ENCODE measurements at places on chromosomes 2 and 18.

GRCh38 chr2:161232571-161232970 is 72.3 kb downstream of the TANK start:
- no peak for DNase-seq

- DNase-seq: no peak
Observed at GRCh38 chr2:235295831-235296230, 198.0 kb upstream of the AGAP1 start.

GRCh38 chr18:2197946-2198345 is 373.4 kb downstream of the METTL4 start:
- DNase-seq: no peak

DNA sequence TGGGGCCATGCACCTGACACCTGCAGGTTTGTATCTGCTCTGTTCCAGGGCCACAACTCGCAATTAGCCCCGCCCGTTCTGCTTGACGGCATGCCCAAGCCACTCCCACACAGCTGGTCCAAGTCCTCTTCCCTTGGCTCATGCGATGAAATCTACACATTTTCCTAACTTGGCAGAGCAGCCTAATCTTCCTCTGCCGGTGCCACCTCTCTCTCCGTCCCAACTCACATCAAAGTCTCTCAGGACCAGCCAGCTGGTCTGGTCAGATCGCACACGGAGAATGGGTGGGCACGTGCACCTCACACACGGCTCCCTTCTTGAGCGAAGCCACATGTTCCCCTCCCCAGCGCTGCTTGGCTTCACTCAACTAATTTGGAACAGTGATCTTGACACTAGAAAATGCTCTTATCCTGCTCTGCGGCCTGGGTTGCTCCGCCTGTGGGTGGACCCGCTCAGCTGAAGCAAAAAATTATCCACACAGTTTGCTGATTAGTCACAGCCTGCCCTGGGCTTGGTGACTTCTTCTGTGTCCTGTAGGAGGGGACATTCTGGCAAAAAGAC is 176.7 kb downstream of the NRP2 start:
- DNase-seq: no peak

DNA sequence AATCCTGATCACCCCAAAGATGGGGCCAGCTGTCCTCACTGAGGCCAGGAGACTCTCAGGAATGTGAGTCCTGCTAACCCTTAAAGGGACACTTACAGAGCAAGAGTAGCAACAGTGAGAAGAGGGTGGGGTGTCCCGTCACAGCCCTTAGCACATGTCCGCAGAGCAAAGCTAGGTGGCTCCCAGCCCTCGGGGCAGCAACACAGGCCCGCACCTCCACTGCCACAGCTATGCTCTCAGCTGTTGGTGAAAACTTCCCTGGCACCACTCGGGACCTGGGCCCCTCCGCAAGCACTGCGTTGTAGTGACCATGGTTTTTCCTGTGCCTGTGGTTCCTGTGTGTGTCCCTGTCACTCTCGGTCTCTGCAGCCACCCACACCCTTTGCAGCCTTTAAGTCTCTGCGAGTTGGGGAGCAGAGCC is 76.4 kb upstream of the UXS1 start:
- no peak for DNase-seq

GRCh38 chr2:203905656-203906055 is 30.9 kb upstream of the ICOS start:
- no peak for DNase-seq

GRCh38 chr2:30625701-30626100 is 178.7 kb downstream of the LCLAT1 start:
- no peak for DNase-seq

- no peak for DNase-seq
Observed at GRCh38 chr18:36650906-36651305, 177.9 kb downstream of the TPGS2 start.

DNA sequence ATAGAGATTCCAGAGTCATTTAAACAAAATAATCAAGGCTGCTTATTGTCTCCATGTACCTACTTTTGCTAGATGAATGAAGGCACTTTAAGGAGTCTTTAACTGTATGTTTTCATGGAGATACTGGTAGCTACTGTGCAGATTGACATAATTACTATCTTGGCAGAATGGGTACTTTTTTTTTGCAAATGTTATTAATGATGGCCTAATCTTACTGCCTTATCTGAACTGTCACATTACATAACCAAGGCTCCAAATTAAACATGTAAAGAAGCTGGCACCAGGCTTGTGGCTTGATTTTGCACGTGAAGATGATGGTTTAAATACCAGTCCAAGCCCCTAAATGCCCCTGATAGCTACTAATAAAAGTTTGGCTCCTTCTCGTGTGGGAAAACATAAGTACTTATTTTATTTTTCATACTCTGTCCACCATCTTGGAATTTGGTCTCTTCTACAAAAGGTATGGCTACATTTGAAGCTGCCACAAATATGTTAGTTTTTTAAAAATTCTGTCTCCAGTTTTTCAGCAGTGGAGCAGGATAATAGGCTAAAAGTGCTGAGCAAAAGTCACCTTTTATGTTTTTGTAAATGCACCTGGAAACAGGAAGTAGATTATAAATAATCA is 4.1 kb downstream of the TRIB2 start:
- no peak for DNase-seq

DNA sequence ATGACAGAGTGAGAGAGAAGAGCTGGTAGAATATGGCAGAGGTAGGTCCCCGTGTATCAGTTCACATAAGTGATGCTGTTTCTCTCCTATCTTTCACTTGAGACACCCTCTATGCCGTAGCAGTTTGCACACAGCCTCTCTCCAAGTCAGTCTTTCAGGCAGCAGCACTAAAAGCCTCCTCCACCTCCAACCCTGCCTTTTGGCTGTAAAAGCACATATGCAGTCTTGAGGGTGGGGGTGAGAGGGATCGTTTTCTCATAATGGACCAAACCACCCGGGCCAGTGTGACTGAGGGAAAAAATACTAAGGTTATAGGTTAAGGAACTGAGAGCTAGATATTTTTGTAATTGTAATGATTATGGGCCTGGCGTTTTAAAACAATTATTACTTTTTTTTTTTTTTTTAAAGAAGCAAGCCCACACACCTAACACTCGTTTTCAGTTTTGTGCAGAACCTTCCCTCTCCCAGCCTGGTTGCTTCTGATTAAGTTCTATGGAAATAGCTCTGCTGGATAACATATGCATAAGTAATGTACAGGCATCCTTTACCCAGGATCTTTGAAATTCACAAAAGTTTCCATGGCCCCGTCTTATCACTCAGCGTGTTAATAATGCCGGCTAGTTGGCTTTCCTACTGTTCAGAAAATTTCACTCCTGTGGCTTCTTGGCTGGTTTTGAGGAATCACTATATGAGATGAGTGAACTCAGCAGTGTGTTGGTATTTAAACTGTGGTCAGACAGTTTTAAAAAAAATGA is 112.2 kb upstream of the MEIS1 start:
- peak; percentile 59 for DNase-seq

DNA sequence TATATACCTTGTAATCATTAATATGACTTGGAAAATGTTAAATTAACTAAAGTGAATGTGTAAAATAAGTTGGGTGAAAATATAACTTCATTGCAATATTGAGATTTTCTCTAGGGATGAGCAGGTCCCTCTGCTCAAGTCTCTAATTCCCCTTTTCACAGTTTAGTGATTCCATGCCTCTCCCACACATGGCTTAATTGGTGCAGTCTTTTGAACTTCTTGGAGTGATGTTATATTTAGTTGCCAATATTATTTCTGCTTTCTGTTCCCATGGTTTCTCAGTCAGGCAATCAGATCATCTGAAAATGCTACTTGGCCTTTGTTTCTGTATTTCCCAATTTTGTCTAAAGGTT is 233.7 kb upstream of the SPOPL start:
- no peak for DNase-seq

DNA sequence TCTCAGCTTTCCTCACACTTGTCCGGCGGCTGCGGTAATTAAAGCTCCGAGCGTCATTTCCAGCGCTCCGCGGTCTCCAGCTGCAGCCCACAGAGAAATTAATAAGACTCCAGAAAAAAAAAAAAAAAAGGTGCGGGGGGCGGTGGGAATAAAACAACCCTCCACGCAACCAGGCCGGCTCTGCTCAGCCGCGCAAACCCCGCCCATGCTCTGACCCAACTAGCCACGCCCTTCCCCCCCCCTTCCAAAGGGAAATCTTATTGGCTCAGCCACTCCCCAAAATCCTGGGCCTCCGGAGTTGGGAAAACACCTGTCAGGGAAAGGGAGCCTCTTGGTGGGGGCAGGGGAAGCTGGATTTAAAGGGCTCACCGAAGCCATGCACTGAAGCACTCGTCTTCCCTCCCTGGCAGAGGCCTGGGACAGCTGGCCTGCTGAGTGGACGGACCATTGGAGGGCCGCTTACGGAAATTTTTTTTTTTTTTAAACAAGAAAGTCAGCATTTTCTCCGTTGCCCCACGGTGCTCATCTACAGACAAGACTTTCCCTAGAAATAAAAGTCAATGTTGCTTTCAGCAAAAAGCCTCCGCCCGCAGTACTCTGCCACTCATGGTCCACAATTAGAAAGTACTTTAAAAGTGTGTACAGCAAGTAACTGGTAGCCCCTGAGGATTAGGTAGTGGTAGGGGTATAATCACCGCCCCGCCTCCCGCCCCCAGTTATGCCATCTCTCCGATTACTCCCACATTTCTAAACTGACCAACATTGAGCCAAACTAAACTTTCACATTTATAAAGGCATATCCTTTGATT is 674 bp upstream of the ERBB4 start:
- peak; percentile 42 for DNase-seq

DNA sequence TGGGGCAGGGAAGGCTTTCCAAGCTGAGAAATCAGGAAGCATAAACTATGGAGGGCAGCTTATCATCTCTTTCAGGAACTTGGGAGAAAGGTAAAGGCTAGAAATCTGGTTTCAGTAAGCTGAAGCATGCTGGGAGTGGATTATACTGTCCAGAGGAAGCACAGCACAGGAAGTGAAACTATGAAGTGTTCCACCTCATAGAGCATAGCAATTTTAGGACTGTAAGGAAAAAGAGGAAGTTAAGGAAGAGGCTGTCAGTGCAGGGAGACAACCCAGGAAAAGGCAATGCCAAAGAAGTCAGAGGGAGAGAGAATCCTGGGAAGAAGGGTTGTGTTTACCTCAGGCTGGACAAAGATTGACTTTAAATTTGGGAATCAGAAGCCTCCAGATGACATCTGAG is 51.9 kb downstream of the EFEMP1 start:
- no peak for DNase-seq

GRCh38 chr2:216121255-216121654 is 12.1 kb downstream of the XRCC5 start:
- no peak for DNase-seq

DNA sequence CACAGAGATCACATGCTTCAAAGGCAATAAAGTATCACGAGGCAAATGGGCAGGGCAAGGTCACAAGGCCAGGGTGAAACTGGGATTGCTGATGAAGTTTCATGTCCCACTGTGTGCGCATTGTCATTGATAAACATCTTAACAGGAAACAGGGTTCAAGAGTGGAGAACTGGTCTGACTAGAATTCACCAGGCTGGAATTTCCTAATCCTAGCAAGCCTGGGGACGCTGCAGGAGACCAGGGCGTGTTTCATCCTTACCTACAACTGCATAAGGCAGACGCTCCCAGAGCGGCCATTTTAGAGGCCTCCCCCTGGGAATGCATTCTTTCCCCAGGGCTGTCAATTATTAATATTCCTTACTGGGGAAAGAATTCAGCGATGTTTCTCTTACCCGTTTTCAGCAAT is 33.2 kb downstream of the PTPN4 start:
- no peak for DNase-seq

DNA sequence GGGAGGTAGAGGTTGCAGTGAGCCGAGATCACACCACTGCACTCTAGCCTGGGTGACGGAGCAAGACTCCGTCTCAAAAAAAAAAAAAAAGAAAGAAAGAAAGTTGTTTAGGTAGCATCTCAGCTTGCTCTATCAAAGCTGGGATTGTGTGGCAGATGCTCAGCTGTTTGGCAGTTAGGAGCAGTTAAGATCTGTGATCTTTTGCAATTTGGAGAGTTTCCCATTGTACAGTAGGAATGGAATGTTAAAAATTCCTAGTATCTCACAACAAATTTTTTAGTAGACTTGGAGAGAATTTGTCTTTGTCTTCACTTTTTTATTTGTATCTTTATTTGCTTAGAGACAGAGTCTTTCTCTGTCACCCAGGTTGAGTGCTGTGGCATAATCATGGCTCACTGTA is 122.9 kb upstream of the UNC80 start:
- no peak for DNase-seq

GRCh38 chr2:78118037-78118436 is 595.9 kb upstream of the LRRTM4 start:
- no peak for DNase-seq

DNA sequence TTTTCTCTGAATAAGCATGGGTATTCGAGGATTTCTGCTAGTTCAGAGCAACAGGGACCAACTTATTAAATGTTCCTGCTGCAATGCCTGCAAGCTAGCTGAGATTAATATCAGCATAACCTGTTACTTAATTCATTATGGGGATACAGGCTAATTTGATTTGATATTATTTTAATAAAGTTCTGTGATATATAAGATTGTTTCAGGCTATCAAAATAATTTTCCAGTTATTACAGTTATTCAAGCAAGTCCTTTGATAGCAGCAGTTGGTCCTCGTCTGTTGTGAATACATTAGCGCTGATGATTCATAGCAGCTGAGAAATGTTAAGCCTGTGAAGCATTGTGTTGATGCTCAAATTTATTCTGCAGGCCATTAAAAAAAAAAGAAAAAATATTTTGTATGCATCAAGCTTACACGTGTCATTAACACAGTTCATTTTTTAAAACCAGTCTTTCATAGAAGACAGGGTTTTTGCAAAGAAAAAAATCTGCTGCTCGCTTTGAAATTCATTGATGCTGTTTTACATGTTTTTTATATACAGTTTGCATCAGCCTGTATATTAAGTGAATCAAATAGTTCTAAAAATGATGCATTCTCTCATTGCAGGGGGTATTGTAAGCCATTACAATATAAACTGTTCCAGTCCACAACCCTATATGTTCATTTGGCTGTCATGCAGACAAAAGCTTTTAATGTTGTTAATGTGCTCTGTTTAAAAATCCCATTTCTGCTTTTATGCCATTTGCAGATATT is 482.5 kb downstream of the BCL11A start:
- DNase-seq: peak; percentile 12

DNA sequence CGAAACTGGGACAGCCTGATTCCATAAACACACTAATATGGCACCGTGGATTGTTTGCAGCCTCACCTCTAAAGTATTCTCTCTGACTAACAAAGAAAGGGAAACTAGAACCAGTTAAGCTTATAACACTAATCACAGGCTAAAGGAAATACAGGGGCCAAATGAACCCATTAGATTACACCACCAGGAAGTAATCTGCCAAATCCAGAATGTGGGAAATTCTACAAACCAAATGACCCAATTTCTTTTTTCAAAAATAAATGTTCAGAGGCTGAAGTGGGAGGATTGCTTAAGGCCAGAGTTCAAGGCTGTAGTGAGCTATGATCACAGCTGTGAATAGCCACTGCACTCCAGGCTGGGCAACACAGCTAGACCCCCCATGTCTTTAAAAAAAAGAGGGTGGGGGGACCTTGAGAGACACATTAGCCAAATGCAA is 1.5 kb upstream of the MPPE1 start:
- DNase-seq: peak; percentile 10

GRCh38 chr2:70826696-70827350 is 6.4 kb upstream of the CLEC4F start:
- no peak for DNase-seq

All from NCI-H2227 treated with DMSO at 0.1 percent for 48 hours (cell line).